ENCODE measurements at places on chromosomes 4 and X.

- DNase-seq = no peak
Observed at GRCh38 chr4:155694100-155694785, 27.6 kb downstream of the GUCY1A1 start.

- DNase-seq = no peak
Observed at GRCh38 chr4:127788517-127788916, 6.4 kb downstream of the HSPA4L start.

DNA sequence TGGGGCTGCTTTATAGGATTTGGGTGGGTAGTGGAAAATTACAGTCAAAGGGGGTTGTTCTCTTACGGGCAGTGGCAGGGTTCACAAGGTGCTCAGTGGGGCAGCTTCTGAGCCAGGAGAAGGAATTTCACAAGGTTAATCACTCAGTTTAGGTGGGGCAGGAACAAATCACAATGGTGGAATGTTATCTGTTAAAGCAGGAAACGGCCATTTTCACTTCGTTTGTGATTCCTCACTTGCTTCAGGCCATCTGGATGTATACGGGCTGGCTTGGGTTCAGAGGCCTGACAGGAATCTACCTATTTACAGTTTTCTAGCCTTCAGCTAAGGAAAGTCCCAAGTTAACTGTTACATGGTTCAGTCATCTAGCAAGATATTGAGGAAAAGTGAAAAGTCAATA lies 1003.5 kb downstream of the STPG2 start:
- DNase-seq = no peak

DNA sequence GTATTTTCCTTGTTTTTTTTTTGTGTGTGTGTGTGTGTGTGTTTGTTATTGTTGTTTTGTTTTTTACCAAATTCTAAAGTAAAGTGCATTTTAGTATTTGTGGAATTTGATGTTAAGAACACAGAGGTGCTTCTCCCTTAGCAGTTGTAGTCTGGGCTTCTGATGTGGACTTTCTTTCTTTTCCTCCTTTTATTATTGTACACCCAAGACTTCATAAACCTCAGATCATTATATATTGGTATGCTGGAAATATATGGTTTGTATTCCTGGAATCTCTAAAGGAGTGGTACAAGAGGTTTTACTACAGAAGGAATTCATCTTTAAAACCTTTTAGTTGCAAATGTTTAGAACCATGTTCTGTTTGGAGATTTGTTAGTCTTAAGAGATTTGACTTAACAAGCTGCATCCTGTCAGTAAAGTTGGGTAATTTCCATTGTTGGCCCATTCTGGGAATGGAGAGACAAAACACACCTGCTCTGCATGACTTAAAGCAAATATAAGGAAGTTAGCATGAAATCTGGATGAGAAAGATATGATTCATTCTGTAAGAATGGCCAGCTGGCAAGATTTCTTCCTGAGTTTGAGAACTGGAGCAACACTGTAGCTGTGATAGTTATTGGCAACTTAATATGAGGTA lies 64.0 kb downstream of the SMAD1 start:
- no peak for DNase-seq

DNA sequence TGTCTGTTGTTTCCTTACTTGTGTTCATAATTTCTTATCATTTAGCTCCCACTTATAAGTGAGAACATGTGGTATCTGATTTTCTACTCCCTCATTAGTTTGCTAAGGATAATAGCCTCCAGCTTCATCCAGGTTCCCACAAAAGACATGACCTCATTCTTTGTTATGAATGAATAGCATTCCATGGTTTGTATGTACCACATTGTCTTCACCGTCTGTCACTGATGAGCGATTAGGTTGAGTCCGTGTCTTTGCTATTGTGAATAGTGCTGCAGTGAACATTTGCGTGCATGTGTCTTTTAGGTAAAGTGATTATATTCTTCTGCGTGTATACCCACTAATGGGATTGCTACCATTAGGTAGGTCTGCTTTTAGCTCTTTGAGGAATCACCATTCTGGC lies 624.3 kb upstream of the EPHA5 start:
- DNase-seq = no peak

GRCh38 chrX:68060506-68061205 lies 372.6 kb downstream of the OPHN1 start:
- DNase-seq = no peak
